ENCODE measurements at places on chromosomes 13 and 19.

- peak; percentile 94 for DNase-seq
Observed at GRCh38 chr19:55080121-55080967, 4.7 kb downstream of the EPS8L1 start.

GRCh38 chr13:46296115-46296822 lies 84.5 kb downstream of the LRRC63 start:
- DNase-seq = no peak

DNA sequence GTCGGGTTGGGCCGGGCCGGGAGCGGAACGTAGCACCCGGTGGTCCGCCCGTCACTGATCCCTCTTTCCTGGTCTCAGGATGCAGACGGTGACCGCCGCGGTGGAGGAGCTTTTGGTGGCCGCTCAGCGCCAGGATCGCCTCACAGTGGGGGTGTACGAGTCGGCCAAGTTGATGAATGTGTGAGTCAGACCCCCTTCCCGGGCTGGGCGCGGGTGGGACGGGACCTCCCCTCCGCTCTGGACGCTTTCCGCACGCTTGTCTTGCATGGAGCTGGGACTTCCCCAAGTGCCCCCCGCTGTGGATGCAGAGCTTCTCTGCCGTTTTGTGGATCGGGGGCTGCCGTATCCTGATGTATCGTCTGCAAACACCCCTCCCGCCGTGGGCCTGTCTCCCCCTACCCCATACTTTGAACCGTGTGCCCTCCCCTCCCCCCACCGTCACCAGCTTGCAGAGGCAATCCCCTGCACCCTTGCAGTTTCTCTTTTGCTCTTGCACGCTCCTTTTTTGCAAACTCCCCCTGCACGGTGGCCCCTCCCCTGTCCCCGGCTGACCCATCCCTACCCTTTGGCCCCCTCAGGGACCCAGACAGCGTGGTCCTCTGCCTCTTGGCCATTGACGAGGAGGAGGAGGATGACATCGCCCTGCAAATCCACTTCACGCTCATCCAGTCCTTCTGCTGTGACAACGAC lies 669 bp downstream of the GADD45B start:
- peak; percentile 74 for DNase-seq

DNA sequence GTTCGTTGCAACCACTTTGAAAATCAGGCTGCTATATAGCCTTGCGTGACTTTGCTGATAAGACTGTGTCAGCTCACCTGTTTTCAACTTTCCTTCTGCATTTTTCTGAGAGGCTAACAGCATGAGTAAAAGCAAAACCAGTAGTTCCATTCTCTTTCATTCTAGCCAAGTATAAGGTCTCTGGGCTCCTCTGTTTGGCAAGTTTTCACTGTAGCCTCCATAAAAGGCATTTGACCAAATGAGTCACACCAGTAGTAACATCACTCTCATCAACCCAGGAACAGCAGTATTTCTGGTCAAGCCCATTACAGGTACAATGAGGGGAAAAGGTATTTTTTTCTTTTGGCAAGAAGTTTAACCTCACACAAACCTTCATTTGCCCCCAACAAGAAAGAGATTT lies 1149.8 kb upstream of the MIR17HG start:
- DNase-seq = no peak

- DNase-seq = no peak
Observed at GRCh38 chr19:58296104-58296503, 9.1 kb upstream of the ERVK3-1 start.

GRCh38 chr19:49361438-49362047 lies 673 bp downstream of the TEAD2 start:
- no peak for DNase-seq

GRCh38 chr19:28307487-28307886 lies 905.5 kb downstream of the UQCRFS1 start:
- DNase-seq = no peak

GRCh38 chr19:17385878-17386611 lies 8.0 kb downstream of the CCDC194 start:
- peak; percentile 92 for DNase-seq

All from H1 (cell line).